ENCODE measurements at places on chromosomes 1 and 21. TPM values are rescaled to one million over a fixed set of nuclear protein-coding genes. Genes with fewer than 3 reads are reported as not detected.

The DDR2 gene
- total RNA-seq, result 0.59 TPM

The VWA5B1 gene
- not detected for total RNA-seq

The IVNS1ABP gene
- 125 TPM for total RNA-seq

The KRTAP13-2 gene
- total RNA-seq, result not detected

The LCE3D gene
- total RNA-seq, result not detected

- no peak overlapping the region for H3K4me3 ChIP-seq
- DNase-seq, result no peak
- H3K27ac ChIP-seq, result no peak overlapping the region
- no peaks in the 10 kb centered on the region for H3K4me1 ChIP-seq
- no peaks in the 10 kb centered on the region for H3K36me3 ChIP-seq
These were observed 99.4 kb downstream of the CRYAA start for GRCh38 chr21:43268086-43268803.

GRCh38 chr1:25784575-25785051 is 15.4 kb upstream of the SELENON start:
- H3K36me3 ChIP-seq, result peaks cover 3% of the 10 kb centered on the region
- H3K4me3 ChIP-seq, result no peak overlapping the region
- no peaks in the 10 kb centered on the region for H3K4me1 ChIP-seq
- no peaks in the 10 kb centered on the region for H3K27me3 ChIP-seq

DNA sequence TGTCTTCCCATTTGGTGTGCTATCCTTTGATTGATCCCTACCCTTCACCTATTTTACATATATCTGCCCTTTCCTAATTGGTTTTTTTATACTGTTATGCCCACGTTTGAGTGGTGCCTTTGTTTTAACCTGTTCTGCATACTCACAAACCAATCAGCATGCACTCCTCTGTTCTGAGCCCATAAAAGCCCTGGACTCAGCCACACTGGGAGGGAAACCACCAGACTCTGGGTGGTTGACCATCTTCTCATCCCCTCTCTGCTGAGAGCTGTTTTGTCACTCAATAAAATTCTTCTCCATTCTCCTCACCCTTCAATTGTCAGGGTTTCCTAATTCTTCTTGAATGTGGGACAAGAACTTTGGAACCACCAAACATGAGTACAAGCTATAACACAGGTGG is 989.8 kb downstream of the ADGRL2 start:
- H3K36me3 ChIP-seq, result no peaks in the 10 kb centered on the region
- H3K27me3 ChIP-seq, result no peaks in the 10 kb centered on the region
- H3K4me1 ChIP-seq, result peaks cover 3% of the 10 kb centered on the region

- H3K4me3 ChIP-seq, result no peak overlapping the region
- peaks cover 3% of the 10 kb centered on the region for H3K36me3 ChIP-seq
- peaks cover 3% of the 10 kb centered on the region for H3K4me1 ChIP-seq
- H3K27ac ChIP-seq, result no peak overlapping the region
These were observed 112.3 kb upstream of the PRDX6 start for GRCh38 chr1:173364827-173365226.

- H3K27me3 ChIP-seq, result no peaks in the 10 kb centered on the region
- no peak overlapping the region for H3K27ac ChIP-seq
- H3K4me3 ChIP-seq, result no peak overlapping the region
- H3K4me1 ChIP-seq, result peaks cover 5% of the 10 kb centered on the region
These were observed 13.7 kb downstream of the KIAA1614 start for GRCh38 chr1:180926164-180926981.

DNA sequence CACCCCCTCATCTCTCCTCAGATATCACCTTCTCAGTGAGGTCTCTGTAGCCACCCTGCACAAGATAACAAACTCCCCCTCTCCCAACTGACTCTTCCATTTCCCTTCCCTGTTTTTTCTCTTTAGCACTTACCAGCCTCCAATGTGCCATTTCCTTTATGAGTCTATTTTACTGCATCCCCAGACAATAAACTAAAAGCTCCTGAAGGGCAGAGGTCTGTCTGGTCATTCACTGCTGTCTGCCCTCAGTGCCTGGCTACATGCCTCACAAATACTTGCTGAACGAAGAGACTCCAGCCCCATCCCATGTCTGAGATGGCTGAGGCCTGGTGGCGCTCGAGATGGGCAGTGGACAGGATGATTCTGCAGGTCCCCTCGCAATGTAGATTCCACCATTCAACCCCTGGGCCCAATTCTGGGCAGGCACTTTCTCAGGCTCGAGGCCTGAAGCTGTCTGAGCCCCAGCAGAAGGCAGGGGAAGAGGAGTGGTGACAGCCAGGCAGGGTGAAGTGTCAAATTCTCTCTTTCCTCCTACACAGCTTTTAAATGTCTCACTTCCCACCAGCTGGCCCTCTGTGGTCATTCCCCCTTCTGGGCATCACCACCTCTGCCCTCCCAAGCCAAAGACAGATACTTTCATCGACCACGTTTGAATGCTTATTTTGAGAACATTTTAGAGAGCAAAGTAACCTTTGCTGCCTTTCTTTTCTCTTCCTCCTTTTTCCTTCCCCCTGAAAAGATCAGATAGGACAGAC is 6.6 kb downstream of the LRRN2 start:
- H3K4me3 ChIP-seq, result no peak overlapping the region
- H3K27me3 ChIP-seq, result peaks cover 35% of the 10 kb centered on the region
- DNase-seq, result no peak
- H3K27ac ChIP-seq, result no peak overlapping the region

DNA sequence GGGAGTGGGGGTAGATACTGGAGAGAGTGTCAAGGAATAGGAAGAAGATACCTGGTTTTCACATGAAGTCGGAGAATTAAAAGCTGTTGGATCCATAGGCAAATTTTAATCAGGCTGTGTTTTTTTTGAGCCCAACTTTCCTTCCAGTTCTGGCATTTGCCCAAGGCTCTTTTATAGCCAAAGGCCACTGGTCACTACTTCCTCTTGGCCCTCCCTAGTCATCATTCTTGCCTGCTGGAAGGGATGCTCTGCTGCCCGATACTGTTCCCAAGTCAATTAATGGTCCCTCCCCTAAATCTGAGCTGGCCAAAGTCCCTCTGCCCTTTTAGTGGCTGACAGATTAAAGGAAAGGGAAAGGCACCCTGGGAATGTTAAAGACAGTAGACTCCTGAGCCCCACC is 102.8 kb upstream of the ZNF648 start:
- H3K4me3 ChIP-seq, result no peak overlapping the region
- H3K4me1 ChIP-seq, result no peaks in the 10 kb centered on the region

- no peaks in the 10 kb centered on the region for H3K4me1 ChIP-seq
- peaks cover 15% of the 10 kb centered on the region for H3K27me3 ChIP-seq
- H3K4me3 ChIP-seq, result no peak overlapping the region
- DNase-seq, result no peak
- no peaks in the 10 kb centered on the region for H3K36me3 ChIP-seq
- H3K27ac ChIP-seq, result no peak overlapping the region
These were observed 17.2 kb upstream of the NCF2 start for GRCh38 chr1:183607322-183607980.

- H3K4me3 ChIP-seq, result no peak overlapping the region
- no peak for DNase-seq
- no peak overlapping the region for H3K27ac ChIP-seq
These were observed 134.8 kb downstream of the PBX1 start for GRCh38 chr1:164693564-164694359.

DNA sequence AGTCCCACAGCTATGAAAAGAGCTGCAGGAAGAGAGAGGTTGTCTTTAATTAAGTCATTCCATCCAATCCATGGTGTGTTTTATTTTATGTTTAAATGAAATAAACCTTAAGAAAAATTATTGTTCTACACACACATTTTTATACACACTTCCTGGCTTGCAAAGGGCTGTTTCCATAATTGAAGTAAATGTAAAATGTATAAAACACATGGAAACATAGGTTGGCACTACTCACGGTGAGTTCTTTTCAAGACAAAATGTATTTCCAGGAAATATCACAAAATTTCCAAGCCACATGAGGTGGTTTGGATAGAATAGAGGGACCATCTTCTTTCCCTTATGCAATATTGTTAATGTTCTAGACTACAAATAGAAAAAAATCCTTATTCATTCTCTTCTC is 426.8 kb upstream of the USP24 start:
- H3K27me3 ChIP-seq, result no peaks in the 10 kb centered on the region
- no peaks in the 10 kb centered on the region for H3K36me3 ChIP-seq
- no peaks in the 10 kb centered on the region for H3K4me1 ChIP-seq
